ENCODE measurements at places on chromosomes 5 and 9.

DNA sequence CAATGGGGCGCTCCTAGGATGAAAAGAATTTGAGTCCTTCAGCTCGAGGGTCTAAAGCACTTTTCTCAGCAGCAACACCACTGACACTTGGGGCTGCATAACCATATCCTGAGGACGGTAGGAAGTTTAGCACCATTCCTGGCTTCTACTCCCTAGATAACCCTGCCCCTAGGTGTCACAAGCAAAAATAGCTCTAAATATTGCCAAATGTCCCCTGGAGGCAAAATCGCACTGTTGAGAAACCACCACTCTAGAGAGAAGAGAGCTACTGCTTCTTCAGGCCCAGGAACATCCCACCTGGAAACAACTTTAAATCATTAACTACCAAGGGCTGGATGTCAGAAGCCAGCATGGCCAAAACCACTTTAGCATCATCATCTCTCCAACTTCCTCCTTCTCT, 29.8 kb downstream of the MYO10 start:
- no peak for DNase-seq

GRCh38 chr5:52269401-52269800, 518.3 kb upstream of the ITGA1 start:
- no peak for DNase-seq

GRCh38 chr9:78032730-78033457, 1.3 kb upstream of the GNAQ start:
- no peak for DNase-seq

DNA sequence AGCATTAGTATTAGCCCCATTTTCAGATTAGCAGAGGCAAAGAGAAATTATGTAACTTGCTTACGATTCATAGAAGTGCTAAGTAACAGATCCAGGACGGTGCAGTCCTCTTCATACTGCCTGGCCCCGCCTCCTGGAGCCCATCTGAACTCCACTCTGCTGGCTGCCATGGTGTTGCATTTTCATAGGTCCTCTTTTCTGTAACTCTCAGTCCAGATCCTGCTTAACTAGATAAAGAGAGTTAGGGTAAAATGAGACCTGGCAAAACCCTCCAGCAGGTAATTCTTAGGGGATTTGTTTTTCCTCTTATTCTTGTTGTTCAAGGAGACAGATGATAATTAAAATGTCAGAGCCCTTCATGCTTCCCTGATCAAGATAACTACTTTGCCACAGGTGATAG, 135.1 kb upstream of the EFNA5 start:
- no peak for DNase-seq

DNA sequence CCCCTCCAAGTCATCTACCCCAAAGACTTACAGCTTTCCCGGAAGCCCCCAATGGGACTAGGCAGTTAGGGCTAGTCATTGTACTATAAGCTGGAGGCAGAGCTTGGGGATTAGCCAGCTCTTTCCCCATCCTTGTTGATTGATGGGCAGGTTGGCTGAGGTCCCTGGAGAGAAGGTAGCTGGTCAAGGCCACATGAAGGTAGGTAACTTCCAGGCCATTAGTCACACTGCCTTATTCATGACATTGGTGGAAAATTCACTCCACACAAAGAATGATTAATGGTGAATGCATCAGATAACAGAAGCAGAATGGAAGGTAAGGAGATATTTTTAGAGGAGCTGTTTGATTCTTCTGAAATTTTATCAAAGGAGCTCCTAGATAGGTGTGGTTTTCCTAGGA, 49.5 kb upstream of the TGFBR1 start:
- DNase-seq = no peak

GRCh38 chr9:20351715-20352114, 270.6 kb downstream of the MLLT3 start:
- DNase-seq = no peak

- DNase-seq = no peak
These were observed 42.7 kb downstream of the SCGB3A1 start for GRCh38 chr5:180548563-180548962.

DNA sequence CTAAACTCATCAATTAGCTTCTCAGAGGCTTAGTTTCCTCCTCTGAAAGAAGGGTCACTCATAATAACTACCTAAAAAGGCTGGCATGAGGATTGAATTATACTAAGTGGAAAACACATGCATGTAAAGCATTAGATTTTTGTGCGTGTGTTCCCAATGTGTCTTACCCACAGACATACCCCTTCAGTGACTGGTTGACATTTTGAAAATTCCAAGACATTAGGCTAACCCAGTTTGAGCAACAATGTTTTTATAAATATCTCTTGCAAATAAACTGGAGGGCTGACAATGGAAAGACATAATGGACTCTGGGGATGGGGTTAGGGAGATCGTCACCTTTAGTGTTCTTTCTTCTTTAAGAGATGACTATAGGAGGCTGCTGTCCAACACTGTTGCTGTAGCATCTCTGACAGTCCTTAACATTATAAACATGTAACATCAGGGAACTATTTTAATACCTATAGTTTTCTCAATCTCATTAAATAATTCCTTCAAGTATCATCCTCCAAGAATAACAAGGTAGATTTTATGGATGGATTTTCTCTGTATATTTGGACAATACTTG, 24.3 kb downstream of the HMHB1 start:
- DNase-seq = no peak

DNA sequence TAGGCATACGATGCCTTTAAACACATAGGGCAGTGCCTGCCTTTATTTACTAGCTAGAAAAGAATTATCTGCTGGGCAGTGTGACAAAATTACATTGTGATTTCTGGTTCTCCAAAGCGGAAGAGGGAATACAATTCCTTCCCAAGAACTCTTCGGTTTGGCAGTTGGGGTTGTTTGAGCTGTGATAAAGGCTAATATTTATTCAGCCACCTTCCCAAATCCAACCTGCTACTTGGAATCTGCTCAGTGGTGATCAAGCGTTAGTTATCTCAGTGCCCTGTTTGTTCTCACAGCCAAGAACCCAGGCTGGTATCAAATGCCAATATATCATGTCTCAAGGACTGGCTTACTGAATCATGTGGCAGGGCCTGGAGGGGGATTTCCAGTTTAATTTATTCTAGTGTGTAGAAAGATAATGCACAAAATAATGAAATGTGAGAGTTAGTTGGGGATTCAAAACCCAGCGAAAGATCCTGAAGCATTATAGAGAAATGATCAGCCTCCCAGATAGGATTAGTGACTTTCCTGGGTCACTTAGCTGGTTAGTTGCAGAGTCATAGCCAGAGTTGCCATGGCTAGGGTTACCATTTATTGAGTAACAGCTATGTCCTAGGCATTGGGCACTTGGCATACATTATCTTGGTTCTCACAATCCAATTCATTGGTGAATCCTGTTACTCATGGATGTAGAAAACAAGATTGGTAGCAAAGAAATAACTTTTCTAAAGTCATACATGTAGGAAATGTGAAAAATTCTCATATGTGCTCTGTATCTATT, 457.0 kb upstream of the KLF4 start:
- DNase-seq = no peak

GRCh38 chr5:142829801-142830220, 59.6 kb downstream of the ARHGAP26 start:
- no peak for DNase-seq

GRCh38 chr9:87469793-87470465, 27.7 kb upstream of the DAPK1 start:
- no peak for DNase-seq

DNA sequence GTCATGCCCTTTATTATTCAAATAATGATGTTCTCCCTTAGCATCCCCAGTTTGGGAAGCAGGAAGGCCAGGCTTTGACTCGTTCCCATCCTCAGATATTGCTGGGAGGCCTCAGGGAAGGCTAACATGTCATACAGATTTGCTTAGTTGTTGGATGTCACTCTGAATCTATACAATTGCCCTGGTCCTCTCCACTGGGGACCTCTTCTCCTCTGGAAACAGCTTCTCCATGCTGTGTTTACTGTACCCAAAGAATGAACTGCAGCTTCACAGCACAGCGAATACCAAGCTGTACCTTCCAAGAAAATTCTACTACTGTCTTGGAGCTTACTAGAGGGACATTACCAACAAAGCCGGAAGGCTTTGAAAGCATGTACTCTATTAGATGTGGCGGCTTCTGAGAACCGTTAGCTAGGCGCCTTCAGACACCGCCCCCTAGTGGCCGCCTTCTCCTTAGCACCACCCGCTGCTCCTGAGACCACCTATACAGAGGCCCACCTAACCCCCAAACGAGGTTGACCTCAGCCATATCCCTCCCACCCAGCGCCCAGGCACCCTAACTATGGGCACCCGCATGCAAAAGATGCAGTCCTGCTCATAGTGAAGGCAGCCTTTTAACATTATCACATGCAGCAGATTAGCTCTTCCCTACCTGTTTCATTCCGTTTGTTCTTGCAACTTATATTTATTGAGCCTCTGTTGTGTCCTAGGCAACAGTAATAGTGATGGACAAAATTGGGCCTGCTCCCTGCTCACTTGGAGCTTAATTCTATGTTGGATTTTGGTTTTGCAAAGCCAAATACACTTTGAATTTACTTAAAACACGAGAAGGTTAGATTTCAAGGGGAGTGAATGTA, 34.9 kb upstream of the FOXI1 start:
- DNase-seq = no peak

DNA sequence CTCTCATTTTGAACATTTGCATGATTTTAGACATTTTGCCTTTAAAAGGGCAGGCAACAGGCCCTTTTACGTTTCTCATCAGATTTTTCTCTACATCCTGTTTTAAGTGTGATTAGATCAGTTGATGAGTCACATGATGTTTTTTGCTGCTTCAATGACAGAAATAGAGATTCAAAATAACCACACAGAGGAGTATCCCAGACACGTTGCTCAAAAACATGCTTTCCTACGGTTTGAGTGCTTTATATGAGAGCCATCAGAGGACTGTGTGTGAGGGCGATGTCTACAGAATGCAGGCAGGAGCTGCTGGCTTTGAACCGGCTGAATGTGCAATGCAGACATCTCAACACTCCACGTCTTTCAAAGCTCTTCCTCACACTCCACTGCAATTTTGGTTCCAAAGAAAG, 42.1 kb downstream of the OTULIN start:
- no peak for DNase-seq

GRCh38 chr9:18837402-18837801, 195.6 kb downstream of the SAXO1 start:
- DNase-seq = no peak

GRCh38 chr5:72855821-72856220, 39.4 kb downstream of the TNPO1 start:
- no peak for DNase-seq

- DNase-seq = no peak
These were observed 128.0 kb downstream of the FANCC start for GRCh38 chr9:95189251-95190098.

DNA sequence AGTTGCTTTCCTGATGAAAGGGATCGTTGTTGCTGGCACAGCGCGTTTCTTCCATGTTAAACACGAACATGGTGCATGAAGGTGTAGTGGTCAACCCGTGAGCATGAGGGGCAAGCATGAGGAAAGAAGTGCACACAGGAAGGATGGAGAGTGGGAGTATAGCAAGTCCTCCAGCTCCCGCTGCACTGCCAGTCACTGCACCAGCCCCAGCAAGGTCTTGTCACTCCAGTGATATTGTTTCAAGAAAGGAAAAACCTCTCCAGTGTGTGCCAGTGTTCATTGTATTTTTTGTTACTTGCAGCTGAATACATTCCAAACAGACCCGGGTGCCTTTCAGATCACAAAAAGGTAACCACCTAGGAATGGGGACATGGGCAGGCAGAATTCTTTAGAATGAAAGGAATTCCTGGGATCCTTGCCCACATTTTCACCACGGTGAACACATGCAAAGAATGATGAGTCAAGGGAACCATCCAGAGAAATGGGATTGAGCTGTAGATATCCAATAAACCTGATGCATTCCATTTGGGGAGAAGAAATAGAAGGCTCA, 186.3 kb downstream of the AOPEP start:
- DNase-seq = no peak

GRCh38 chr5:9479361-9479760, 66.5 kb downstream of the SEMA5A start:
- DNase-seq = no peak
